ENCODE measurements at places on chromosomes 16 and 17. TPM values are rescaled to one million over a fixed set of nuclear protein-coding genes. Genes with fewer than 3 reads are reported as not detected.
A peak's percentile ranks its signal among the peaks of the same experiment; 100 is the strongest.

GRCh38 chr16:54193665-54194333 lies 92.8 kb downstream of the IRX3 start:
- DNase-seq: peak; percentile 61

- DNase-seq: no peak
These were observed 264.3 kb downstream of the CPPED1 start for GRCh38 chr16:12539185-12539929.

The TLCD3B gene
- 0.60 TPM for polyA plus RNA-seq

DNA sequence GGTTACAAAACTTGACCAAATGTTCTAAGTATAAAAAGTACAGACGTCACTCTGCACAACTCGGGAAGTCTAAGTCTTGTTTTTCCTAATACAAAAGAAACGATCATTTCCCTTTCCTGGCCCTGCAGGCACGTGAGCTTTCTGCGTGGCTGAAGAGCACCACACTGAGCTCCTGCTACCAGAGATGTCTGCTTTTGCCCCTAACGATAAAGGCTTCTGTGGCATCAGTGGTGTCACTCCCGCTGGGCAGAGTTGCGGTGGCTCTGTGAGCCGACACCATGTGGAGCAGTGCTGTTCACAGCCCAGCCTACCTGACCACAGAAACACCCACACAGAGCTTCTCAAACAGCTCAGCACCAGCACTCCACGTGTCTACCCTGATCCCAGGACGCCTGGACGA lies 20.5 kb downstream of the EMC8 start:
- no peak for DNase-seq

The NFATC2IP gene
- polyA plus RNA-seq: 29.3 TPM

DNA sequence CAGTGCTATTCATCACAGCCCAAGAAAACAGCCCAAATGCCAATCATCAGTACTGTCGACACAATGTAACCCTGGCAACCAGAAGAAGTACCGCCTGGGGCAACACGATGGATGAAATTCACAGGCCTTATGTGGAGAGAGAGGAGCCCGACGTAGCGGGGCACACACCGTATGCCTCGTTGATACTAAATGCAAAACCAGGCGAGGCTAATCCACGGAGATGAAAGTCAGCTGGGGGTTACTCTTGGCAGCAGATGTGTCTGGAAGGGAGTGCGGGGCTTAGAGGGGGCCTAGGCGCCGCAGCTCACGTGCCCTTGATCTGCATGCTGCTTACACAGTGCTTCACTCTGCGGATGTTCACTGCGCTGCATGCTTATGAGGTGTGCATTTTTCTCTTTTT lies 29.8 kb downstream of the ITGAE start:
- DNase-seq: no peak

The EXOSC6 gene
- 11.0 TPM for polyA plus RNA-seq

The NOG gene
- 1.2 TPM for polyA plus RNA-seq

The ZC3H7A gene
- 80.7 TPM for polyA plus RNA-seq

DNA sequence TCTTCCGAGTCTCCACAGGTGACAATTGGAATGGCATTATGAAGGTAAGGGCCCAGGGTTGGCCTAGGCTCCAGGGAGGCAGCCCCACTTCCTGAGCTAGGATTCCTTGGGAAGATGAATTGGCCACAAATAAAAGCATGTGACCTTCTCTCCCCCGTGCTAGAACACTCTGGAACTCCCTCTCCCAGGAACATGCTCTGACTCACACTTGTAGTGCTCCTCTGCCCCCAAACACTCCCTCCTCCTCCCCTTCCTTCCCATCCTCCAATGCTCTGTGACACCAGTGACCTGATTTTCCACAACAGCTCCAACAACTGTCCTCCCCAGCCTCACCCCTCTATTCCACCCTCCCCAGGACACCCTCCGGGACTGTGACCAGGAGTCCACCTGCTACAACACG lies 16.4 kb upstream of the ABCC3 start:
- no peak for DNase-seq

GRCh38 chr17:76670020-76670717 lies 26.6 kb upstream of the ST6GALNAC1 start:
- DNase-seq: no peak

DNA sequence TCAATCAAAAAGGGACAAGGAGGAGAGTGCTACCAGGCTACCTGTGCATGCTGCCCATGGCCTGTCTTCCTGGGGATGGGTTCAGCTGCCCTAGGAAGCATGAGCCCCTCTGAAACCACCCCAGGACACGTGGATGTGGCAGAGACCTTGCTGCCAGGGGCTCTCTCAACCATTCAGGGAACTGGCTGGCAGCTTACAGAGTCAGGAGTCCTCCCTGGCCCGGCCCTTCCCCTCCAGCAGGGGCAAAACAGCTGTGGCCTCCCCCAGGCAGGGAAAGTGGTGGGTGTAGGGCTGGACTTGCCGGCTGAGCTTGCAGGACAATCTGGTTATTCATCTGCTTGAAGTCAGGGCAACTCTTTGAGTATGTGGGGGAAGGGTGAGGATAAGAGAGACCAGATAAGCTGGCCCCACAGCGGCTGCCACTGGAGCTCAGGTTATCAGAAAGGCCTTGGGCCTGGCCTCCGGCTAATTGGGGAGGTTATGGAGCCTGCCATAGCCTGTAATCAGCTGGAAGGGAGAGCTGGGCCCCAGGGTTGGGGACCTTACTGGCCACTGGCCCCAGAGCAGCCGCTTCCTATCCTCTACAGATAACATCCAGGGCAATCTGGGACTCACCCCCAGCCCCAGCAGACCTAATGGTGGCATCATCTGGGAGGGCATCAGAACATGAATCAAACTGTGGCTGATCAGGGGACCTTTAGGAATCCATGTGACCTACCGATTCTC lies 5.6 kb upstream of the TBX2 start:
- DNase-seq: no peak

GRCh38 chr16:27712251-27712711 lies 162.3 kb downstream of the KATNIP start:
- no peak for DNase-seq

The ETV4 gene
- polyA plus RNA-seq: 30.7 TPM

The PMFBP1 gene
- 2.5 TPM for polyA plus RNA-seq

The CLDN6 gene
- 38.1 TPM for polyA plus RNA-seq

The COPZ2 gene
- polyA plus RNA-seq: 18.9 TPM

DNA sequence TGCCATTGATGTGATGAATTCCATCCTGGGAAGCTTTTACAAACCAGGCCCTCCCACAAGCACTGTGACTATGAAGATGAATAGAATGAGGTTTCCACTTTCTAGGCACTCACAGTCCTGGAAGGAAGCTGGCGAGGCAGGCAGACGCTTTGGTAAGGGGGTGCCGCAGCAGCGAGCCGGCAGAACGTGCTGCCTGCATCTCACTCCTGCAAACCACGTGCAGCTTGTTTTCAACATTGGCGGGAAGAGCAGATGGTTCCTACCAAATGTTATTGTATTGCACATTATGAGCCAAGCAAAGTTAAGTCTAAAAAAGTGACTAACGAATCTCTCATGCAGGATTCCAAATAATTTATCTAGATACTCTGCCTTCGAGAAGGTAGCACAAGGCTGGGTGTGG lies 3.7 kb upstream of the DNAI2 start:
- DNase-seq: no peak

DNA sequence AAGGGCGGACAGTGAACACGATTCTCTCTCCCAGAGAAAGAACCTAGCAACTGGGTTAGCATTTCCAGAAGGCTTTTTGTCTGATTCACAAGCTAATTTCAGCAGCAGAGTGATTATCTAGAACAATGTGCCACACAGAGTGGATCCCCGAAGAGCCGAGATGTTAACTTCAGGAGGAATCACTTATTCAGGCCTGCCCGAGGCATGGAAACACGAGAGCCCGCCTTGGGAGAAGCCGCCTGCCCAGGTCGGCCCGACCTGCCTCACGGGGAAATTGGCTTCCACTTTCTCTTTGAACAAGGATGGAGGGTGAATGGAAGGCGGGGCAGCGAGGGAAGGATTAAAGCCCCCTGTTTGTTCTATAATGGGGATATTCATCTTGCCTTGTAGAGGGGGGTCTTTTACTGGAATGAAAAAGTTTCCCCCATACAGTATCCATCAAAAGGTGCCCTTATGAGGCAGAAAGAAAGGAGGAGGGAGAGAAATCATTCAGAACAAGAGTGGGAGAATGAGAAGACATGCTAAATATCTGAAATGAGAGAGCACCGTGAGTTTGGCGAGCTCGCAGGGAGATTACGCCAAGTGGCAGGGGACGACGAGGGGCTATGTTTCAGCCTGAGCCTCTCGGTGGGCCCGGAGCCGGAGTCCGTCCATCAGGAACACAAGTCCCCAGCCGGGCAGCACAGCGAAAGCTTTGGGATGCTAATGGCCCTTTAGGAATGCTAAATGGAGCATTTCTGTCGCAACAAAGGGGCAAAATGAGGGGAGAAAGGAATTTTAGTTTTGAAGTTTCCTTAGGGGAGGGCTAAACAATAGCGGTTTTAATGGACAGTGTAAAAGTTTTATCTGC lies 33.0 kb downstream of the NTN1 start:
- no peak for DNase-seq

GRCh38 chr16:30802936-30803335 lies 15.9 kb upstream of the ZNF629 start:
- DNase-seq: no peak

The DRC3 gene
- 14.5 TPM for polyA plus RNA-seq

The AXIN2 gene
- 21.3 TPM for polyA plus RNA-seq

DNA sequence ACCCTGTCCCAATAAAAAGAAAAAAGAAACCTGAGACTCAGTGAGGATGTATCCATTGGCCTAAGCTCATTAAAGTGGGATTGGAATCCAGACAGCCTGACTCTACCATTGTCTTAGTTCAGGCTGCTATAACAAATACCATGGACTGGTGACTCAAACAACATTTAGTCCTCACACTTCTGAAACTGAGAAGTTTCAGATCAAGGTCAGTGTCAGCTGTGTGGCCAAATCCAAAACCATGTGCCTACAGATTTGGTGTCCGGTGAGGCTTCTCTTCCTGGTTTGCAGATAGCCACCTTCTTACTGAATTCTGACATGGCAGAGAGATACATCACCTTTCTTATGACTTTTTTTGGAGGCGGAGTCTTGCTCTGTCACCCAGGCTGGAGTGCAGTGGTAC lies 53.3 kb upstream of the KDM8 start:
- DNase-seq: no peak

The KRTAP1-1 gene
- not detected for polyA plus RNA-seq

GRCh38 chr17:48996722-48997102 lies 473 bp upstream of the IGF2BP1 start:
- DNase-seq: no peak
